Fibroblast of lung (primary cell): ENCODE measurements at places on chromosomes 1 and 21. TPM values are rescaled to one million over a fixed set of nuclear protein-coding genes. Genes with fewer than 3 reads are reported as not detected.

DNA sequence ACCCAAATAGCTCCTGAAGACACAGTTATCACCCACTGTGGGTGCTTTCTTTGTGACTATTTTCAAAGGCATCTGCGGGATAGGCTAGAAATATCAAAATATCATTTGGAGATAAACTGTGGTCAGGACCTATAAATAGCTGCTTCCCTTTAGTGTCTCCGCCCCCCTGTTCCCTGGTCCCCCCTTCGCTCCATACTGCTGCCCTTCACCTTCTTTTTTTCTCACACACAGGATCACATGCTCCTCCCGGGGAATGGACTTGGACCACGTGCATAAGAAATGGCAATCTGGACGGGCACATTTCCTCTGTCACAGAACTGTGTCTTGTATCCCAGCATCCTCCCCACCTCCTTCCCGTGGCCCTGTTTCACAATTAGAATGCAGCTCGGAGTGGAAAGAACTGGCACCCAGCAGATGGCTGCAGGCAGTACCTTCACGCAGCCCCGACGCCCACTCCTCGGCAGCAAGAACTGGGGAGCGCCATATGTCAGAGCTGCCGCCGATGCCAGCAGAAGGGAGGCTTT, 68.8 kb upstream of the SSX2IP start:
- peaks cover 4% of the 10 kb centered on the region for H3K4me1 ChIP-seq
- no peak overlapping the region for H3K4me3 ChIP-seq
- no peak overlapping the region for H3K27ac ChIP-seq
- no peaks in the 10 kb centered on the region for H3K36me3 ChIP-seq

- H3K27ac ChIP-seq, result no peak overlapping the region
- H3K4me3 ChIP-seq, result no peak overlapping the region
- DNase-seq, result no peak
- peaks cover 91% of the 10 kb centered on the region for H3K27me3 ChIP-seq
- H3K4me1 ChIP-seq, result no peaks in the 10 kb centered on the region
Observed at GRCh38 chr1:118989878-118990378, 1.8 kb upstream of the TBX15 start.

DNA sequence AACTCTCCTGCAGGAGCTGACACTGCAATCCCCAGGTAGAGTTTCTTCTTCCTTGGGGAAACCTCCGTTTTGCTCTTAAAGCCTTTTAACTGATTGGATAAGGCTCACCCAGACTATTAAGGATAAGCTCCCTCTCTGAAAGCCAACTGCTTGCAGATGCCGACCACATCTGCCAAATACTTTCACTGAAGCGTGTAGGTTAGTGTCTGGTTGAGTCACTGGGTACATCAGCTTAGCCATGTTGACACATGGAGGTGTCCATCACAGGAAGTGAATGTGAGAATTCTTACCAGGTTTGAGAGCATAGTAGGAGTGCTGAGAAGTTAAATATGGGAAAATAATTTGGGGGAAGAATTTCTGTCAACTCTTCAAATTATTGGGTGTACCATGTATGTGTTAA, 202.0 kb downstream of the AJAP1 start:
- DNase-seq, result no peak
- H3K27me3 ChIP-seq, result no peaks in the 10 kb centered on the region
- H3K36me3 ChIP-seq, result no peaks in the 10 kb centered on the region
- no peaks in the 10 kb centered on the region for H3K4me1 ChIP-seq
- no peak overlapping the region for H3K27ac ChIP-seq

- H3K27me3 ChIP-seq, result peaks cover 26% of the 10 kb centered on the region
- H3K4me3 ChIP-seq, result peak overlapping the region; percentile 42
- H3K27ac ChIP-seq, result no peak overlapping the region
- H3K4me1 ChIP-seq, result peaks cover 2% of the 10 kb centered on the region
Observed at GRCh38 chr1:47709872-47710231, 272.0 kb downstream of the FOXD2 start.

DNA sequence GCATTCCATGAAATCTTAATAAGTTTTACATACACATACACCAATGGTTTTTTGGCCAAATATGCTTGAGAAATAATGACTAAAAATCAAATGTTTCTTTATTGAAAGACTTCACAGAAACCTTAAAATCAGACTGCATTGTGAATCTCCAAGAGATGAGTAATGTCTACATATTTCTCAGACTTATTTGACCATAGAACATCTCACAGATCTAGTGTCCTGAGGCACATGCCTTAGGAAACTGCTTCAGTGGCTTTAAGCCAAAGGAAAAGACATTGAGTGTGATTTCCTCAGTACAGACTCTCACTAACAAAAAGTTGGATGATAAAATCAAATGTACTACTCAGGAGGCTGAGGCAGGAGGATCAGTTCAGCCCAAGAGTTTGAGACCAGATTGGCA, 6.2 kb upstream of the C1orf105 start:
- H3K4me1 ChIP-seq, result no peaks in the 10 kb centered on the region
- no peak for DNase-seq
- no peak overlapping the region for H3K27ac ChIP-seq
- no peaks in the 10 kb centered on the region for H3K36me3 ChIP-seq
- H3K4me3 ChIP-seq, result no peak overlapping the region

PTPRU gene
- 25.8 and 27.0 TPM in 2 replicates for total RNA-seq

GRCh38 chr1:10056599-10056987, 23.8 kb downstream of the UBE4B start:
- DNase-seq, result no peak
- H3K4me1 ChIP-seq, result peaks cover 2% of the 10 kb centered on the region
- no peaks in the 10 kb centered on the region for H3K27me3 ChIP-seq

DNA sequence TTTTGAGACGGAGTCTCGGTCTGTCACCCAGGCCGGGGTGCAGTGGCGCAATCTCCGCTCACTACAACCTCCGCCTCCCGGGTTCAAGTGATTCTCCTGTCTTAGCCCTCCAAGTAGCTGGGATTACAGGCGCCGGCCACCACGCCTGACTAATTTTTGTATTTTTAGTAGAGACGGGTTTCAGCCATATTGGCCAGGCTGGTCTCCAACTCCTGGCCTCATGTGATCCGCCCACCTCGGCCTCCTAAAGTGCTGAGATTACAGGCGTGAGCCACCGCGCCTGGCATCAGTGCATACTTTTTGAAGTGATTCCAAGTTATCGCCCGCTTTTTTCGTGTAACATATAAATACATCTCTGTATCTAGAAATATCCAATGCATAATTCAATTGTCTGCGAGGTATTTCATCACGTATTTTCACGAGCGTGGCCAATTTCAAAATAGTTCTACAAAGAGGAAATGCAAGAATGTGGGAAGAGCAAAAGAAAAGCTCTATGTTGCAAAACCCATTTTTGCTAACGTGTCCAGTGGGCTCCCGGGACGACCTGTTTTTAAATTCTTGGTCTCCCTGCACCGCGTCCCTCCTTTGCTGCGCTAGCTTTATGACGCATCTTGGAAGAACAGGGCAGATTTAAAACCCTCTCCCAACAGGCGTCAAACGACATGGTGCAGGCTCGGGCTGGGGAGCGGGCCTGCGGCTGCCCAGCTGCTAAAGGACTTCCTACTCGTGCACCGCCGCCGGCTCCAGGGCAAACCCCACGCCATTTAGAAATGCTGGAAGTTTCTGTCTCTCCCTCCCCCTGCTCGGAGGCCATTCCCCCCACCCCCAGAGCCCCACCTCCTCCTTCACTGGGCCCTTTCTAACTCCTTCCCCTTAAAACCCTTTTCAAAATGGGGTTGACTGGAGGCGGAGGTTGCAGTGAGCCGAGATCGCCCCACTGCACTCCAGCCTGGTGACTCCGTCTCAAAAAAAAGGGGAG, 923 bp upstream of the IFNGR2 start:
- no peaks in the 10 kb centered on the region for H3K27me3 ChIP-seq
- peak overlapping the region; percentile 13 for H3K27ac ChIP-seq
- H3K36me3 ChIP-seq, result no peaks in the 10 kb centered on the region
- no peaks in the 10 kb centered on the region for H3K4me1 ChIP-seq
- peak; percentile 60 for DNase-seq

DNA sequence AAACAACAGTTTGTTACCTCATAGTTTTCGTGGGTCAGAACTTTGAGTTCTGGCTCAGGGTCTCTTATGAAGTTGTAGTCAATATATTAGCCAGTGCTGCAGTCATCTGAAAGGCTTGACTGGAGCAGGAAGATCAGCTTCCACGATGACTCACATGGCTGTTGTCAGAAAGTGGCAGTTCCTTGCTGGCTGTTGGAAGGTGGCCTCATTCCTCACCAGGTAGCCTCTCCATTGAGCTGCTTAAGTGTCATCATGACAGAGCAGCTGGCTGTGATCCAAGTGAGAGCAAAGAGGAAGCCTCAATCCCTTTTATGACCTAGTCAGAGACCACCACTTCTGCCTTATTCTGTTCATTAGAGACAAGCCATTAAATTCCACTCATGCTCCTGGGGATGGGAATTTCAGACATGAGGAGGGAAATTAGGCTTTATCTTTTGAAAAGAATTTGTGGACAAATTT, 5.6 kb downstream of the OSBPL9 start:
- peak; percentile 84 for DNase-seq
- H3K36me3 ChIP-seq, result no peaks in the 10 kb centered on the region
- H3K27me3 ChIP-seq, result no peaks in the 10 kb centered on the region
- no peak overlapping the region for H3K4me3 ChIP-seq

CFHR2 gene
- not detected in 2 replicates for total RNA-seq

DNA sequence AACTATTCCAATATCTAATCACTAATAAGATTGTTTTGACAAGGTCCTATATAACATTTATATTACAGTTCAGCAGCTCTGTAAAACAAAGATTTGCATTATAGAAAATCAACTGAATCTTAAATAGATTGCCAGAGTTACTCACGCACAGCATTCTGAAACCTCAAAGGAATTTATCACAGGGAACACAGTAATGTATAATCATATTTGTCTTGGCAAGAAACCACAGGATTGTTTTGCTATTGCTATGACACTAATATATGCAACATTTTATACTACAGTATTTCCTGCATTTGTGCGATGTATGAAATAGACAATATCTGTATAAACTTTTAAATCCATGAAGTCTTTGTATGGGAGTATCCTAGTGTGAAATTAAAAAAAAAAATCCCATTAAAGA, 101.4 kb downstream of the PLPPR5 start:
- DNase-seq, result peak; percentile 83
- H3K4me1 ChIP-seq, result no peaks in the 10 kb centered on the region
- no peak overlapping the region for H3K27ac ChIP-seq
- no peak overlapping the region for H3K4me3 ChIP-seq

CDK18 gene
- total RNA-seq, result 0.33 and 1.5 TPM in 2 replicates

- H3K27ac ChIP-seq, result no peak overlapping the region
- peak; percentile 42 for DNase-seq
- no peaks in the 10 kb centered on the region for H3K4me1 ChIP-seq
- H3K36me3 ChIP-seq, result no peaks in the 10 kb centered on the region
- no peak overlapping the region for H3K4me3 ChIP-seq
Observed at GRCh38 chr1:3501856-3502640, 47.6 kb downstream of the ARHGEF16 start.

- H3K4me1 ChIP-seq, result no peaks in the 10 kb centered on the region
- H3K36me3 ChIP-seq, result peaks cover 2% of the 10 kb centered on the region
- DNase-seq, result no peak
- no peak within 1 kb of the TSS for H3K4me3 ChIP-seq
- no peak within 1 kb of the TSS for H3K27ac ChIP-seq
Observed at GRCh38 chr1:202010180-202011015, at the start of gene ELF3. TSS of gene ELF3 (plus strand) at chr1:202010587. CDS start at chr1:202011137, 550 bp downstream.

SLAMF6 gene
- total RNA-seq, result not detected in 2 replicates

GBP7 gene
- total RNA-seq, result not detected in 2 replicates

CBS gene
- 54.4 and 113 TPM in 2 replicates for total RNA-seq

- DNase-seq, result no peak
- H3K4me3 ChIP-seq, result no peak overlapping the region
- no peaks in the 10 kb centered on the region for H3K4me1 ChIP-seq
- no peak overlapping the region for H3K27ac ChIP-seq
- H3K36me3 ChIP-seq, result peaks cover 2% of the 10 kb centered on the region
Observed at GRCh38 chr1:112995890-112996289, 39.9 kb upstream of the SLC16A1 start.

GRCh38 chr1:1826356-1827088, 48.3 kb upstream of the NADK start:
- peak; percentile 39 for DNase-seq
- peak overlapping the region; percentile 0 for H3K27ac ChIP-seq
- peaks cover 9% of the 10 kb centered on the region for H3K4me1 ChIP-seq
- no peak overlapping the region for H3K4me3 ChIP-seq
- no peaks in the 10 kb centered on the region for H3K27me3 ChIP-seq
- peaks cover 8% of the 10 kb centered on the region for H3K36me3 ChIP-seq

DNA sequence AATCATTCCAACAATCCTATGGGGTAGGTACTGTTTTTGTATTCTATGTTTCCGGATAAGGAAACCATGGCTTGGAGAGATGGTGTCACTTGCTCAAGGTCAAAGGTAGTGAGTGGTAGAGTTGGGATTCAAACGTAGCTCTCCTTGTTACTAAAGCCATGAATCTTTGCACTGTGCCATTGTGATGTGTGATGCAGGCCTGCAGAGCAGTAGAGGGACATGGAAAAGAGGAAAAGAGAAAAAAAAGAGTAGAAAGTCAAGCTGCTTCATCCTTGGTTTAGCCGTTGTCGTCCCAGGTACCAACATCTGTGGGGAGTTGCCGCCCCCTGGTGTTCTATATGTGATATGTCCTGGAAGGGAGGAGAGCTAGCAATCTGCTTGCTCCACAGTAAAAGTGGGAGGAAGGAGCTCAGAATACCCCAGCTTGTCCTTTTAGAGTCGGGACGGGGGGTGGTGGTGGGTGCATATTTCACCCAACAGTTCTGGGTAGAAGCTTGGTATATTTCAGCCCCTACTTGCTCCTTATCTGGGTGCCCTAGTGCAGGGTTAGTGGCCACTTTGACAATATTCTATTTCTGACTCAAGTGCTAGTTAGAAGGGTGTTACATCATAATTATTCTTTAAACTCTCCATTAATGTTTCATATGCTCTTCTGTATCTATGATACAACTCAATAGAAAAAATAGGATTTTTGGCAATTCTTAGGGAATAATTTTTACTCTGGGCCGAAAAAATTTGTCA, 98.4 kb downstream of the EBNA1BP2 start:
- peaks cover 3% of the 10 kb centered on the region for H3K27me3 ChIP-seq
- no peak overlapping the region for H3K4me3 ChIP-seq
- peak; percentile 79 for DNase-seq
- H3K27ac ChIP-seq, result no peak overlapping the region
- no peaks in the 10 kb centered on the region for H3K4me1 ChIP-seq

C2CD2 gene
- 18.0 and 22.3 TPM in 2 replicates for total RNA-seq

LRRC38 gene
- not detected in 2 replicates for total RNA-seq

SELE gene
- not detected in 2 replicates for total RNA-seq
